Activated T-helper 9 cell treated with anti-CD3 and anti-CD28 coated beads, Interleukin-2, amount 50 U/mL, for 16 hours (primary cell): ENCODE measurements at places on chromosomes 7 and 10.

GRCh38 chr7:122140918-122141317, 3.1 kb downstream of the AASS start:
- no peak for DNase-seq

DNA sequence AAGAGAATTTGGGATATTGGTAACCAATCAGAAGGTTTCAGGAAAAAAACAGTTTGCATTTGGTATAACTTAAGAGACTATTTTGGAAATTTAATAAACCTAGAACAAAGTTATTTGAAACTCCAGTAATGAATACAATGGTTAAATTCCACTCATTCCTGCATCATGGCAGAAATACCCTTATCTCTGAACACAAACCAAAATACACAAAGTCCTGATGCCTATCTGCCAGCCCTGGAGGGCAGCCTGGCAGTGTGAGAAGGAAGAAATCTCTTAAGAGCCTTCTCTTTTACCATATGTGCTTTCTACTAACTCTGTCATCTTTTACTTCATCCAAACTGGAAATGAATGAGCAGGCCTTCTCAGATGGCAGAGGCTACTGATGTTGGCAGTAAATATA, 147.1 kb upstream of the LYZL1 start:
- DNase-seq = no peak

DNA sequence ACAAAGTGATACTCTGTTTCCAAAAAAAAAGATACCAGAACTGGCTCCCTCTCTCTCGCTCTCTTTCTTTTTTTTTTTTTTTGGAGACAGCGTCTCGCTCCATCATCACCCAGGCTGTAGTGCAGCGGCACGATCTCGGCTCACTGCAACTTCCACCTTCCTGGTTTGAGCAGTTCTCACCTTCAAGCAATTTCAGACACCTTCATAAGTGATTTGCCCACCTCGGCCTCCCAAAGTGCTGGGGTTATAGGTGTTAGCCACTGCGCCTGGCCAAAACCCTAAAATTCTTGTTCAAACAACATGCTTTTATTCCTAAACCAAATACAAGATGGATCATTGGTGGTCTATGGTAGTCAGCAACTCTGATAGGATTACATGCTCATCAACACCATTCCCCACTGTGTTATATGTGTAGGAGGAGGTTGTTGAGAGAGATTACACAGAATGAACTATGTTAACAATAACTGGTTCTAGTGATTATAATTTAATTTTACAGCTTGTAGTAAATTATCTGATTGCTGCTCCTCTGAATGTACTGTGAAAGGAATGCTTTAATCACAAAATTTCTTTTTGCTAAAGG, 15.5 kb downstream of the ACBD5 start:
- no peak for DNase-seq

DNA sequence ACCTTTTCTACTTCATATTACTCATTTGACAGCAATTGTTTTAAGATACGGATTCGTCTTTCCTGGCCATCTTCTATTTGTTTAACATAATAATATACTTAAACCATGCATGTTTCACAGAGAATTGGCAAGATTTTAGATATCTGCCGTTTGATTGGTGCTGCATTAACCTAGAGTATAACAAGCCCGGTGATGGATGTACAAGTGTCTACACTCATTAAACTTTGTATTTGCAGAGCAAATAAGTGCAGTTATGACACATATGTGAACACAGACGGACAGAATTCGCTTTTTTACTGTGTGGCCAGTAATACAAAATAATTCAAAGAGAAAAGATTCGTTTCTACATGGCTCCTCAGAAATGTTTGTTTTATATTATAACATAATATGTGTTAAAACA, 116.1 kb downstream of the ARL4A start:
- DNase-seq = no peak

GRCh38 chr10:45456822-45457221, 82.8 kb downstream of the ALOX5 start:
- DNase-seq = no peak
